ENCODE measurements at places on chromosomes 7 and 10.

DNA sequence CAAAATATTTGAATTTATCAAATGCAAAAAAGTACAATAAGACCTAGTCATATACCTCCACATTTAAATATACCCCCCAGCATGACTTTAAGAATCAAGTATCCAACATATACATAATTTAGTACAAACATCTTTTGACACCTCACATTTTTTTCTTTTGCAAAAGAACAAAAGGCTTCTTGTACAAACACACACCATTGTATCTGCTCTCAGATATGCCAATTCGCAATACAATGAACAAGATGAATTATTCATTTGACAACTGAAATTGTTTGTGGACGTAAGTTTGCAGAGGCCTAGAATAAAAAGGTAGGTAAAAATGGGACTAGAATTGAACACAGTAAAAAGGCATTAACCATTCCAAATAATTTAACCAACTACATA, 154.4 kb downstream of the CACNA2D1 start:
- DNase-seq: no peak

DNA sequence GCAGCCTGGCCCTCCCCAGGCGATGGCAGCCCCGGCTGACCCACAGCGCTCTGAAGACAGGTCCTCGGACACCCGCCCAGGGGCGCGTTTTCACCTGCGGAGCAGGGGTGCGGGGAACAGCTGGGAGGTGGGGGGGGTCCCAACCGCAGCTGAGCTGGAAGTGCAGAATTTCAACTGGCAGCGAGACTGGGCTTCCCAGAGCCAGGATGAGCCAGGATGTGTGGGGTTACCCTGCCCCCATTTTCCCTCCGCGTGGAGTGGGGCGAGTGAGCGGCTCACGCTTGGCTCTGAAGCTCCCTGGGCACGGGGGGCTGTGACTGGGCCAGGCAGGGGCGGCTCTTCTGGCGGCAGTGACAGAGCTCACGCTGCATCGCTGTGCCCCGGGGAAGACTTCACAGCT, 70.2 kb downstream of the DNAJB6 start:
- DNase-seq: no peak

DNA sequence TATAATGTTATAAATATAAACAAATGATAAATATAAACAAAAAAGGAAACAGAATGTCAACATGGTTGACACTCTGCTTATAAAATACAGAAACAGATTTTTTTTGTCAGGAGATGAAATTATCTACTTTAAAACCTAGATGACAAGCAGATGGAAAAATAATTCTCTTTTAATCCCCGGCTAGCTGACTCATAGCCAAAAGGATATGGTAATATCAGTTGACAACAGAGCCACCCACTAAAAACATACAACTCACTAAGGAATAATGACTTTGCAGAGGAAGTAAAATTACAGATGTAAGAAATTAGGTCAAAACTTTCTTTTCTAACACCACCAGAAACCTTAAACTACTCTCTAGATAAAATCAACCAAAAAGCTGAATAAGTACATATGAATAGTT, 131.1 kb upstream of the ABCB5 start:
- no peak for DNase-seq

DNA sequence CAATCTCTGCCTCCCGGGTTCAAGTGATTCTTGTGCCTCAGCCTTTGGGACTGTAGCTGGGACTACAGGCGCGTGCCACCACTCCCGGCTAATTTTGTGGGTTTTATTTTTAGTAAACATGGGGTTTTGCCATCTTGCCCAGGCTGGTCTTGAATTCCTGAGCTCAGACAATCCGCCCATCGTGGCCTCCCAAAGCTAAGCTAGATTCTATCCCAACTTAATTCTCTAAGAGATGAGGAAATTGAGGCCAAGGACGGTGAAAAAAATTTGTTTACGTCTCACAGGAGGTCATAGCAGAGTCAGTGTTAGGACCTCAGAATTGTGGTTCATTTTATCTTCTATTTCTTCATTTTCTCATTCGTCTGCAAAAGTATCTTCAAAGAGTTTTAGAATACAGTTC, 6.1 kb downstream of the CCAR1 start:
- DNase-seq: no peak

- DNase-seq: no peak
Observed at GRCh38 chr10:99659868-99660366, 608 bp downstream of the ENTPD7 start.

Measured in right atrium auricular region (tissue), 2 donors.